ENCODE measurements at places on chromosomes 6 and 20.

GRCh38 chr6:161374971-161375873 lies 101.4 kb upstream of the AGPAT4 start:
- DNase-seq: no peak

- no peak for DNase-seq
These were observed 62.7 kb upstream of the MTRF1L start for GRCh38 chr6:153065222-153065621.

- DNase-seq: no peak
These were observed 75.7 kb downstream of the SYNJ2 start for GRCh38 chr6:158057213-158057987.

DNA sequence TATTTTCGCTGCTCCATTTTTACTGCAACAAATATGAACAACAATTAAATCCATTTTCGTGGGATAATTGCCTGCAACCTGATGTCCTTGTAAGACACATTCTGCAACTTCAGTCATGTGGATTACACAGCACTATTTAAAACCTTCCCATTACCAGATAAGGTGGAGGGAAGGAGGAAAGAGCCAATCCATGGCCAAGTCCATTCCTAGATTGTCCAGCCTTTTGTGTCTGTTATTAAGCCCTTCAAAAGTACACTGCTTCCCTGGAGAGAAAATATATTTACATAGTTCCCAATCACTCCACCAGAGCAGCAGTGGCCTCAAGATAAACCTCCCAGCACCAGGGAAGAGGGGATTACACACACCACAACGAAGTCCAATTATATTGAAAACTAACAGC lies 347.9 kb downstream of the CDH26 start:
- no peak for DNase-seq

- no peak for DNase-seq
These were observed 13.3 kb downstream of the SNX5 start for GRCh38 chr20:17955302-17955701.

DNA sequence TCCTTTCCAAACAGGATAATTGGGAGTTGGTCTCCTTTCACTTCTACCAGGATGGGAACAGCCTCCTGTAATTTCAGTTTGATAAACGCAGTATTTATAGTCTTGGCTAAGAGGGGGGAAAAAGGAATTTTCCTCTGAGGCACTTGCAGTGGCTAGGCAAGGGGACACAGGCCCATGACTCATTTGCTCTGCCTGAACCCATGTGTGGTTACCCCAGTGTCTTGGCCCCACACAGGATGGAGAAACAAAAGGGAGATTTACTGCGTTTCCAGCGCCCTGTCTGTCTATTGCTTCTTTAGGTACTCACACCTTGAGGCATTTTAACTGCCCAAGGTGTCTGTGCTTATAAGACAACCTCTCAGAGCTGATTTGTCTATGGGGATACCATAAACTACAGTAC lies 74.8 kb upstream of the NEDD9 start:
- no peak for DNase-seq

- DNase-seq: no peak
These were observed 482.9 kb upstream of the SOX4 start for GRCh38 chr6:21110684-21111083.

GRCh38 chr6:122412001-122412400 lies 12.5 kb downstream of the HSF2 start:
- DNase-seq: no peak
